ENCODE measurements at places on chromosomes 6 and 20.

DNA sequence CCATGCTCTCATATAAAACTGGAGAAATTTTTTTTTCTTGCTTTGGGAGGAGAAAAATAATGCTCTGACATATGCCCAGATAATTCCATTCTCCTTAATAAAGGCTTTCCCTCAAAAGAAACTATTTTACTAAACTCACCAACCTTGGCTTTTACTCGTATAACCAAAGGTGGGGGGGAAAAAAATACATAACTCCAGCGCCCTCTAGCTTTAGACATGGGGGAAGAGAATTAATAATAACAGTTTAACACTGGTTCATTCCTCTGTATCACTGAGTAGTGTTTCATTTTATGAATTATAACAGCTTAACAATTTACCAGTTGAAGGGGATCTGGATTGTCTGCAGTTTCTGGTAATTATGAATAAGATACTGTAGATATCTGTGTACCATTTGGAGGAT is 1226.1 kb downstream of the GRIK2 start:
- no peak for DNase-seq
- no peaks in the 10 kb centered on the region for H3K27me3 ChIP-seq
- H3K27ac ChIP-seq, result no peak overlapping the region
- H3K4me3 ChIP-seq, result no peak overlapping the region

DNA sequence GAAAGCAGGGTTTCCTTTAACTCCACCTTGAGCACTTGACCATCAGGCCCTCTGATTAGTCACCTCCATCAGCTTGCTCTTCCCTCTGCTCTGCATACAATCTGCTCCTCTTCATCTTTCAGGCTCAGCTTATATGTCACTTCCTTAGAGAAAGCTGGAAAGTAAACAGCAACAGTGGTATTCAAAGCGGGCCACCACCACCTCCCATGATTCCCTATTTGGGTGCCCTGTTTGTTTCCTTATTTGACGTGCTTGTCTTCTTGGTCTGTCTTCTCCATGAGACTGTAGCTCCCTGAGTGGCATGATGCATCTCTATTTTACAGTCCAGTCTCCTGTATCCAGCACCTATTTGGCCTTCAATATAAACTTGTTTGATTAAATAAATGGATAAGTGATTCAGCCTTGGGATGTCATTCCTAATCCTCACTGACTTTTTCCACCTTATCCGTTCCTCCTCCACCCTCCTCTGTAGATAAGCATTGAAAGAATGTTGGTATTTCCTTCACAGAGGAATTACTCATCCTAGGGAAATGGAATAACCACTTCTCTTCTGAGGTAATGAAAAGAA is 102.8 kb upstream of the SGK1 start:
- H3K4me1 ChIP-seq, result 0 out of 2 replicates have a peak, but pooled peaks cover 13% of the 10 kb centered on the region
- H3K36me3 ChIP-seq, result no peaks in the 10 kb centered on the region
- H3K4me3 ChIP-seq, result no peak overlapping the region
- no peaks in the 10 kb centered on the region for H3K27me3 ChIP-seq
- H3K27ac ChIP-seq, result no peak overlapping the region

DNA sequence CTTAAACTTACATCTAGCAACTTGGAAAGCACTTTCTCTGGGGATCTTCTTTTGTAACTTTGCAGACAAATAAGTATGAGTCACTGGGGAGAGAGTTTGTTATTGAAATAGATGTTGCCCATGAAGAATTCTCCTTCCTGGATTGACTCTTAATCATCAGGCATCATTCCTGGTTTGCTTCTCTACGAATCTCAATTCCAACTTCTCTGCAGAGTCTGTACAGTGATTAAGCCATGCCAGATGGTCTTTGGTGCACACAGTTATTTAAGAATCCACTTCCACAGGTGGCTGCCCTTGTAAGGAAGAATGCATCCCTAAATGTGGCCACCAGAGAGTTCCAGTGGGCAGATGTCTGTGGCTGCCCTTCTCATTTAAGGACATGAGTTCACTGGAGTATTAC is 25.7 kb downstream of the MYCT1 start:
- no peak for DNase-seq
- H3K4me3 ChIP-seq, result no peak overlapping the region
- no peak overlapping the region for H3K27ac ChIP-seq
- H3K4me1 ChIP-seq, result no peaks in the 10 kb centered on the region
- no peaks in the 10 kb centered on the region for H3K36me3 ChIP-seq

GRCh38 chr20:1401451-1401907 is 8.6 kb upstream of the FKBP1A start:
- H3K4me3 ChIP-seq, result no peak overlapping the region
- H3K36me3 ChIP-seq, result no peaks in the 10 kb centered on the region
- DNase-seq, result no peak
- H3K27me3 ChIP-seq, result no peaks in the 10 kb centered on the region
- H3K4me1 ChIP-seq, result peaks cover 39% of the 10 kb centered on the region

- no peaks in the 10 kb centered on the region for H3K27me3 ChIP-seq
- peak overlapping the region; percentile 71 for H3K27ac ChIP-seq
- no peaks in the 10 kb centered on the region for H3K4me1 ChIP-seq
Measured at GRCh38 chr20:34216382-34216742, 24.9 kb upstream of the ASIP start.
